Cardiac septum (tissue), 1 donor: ENCODE measurements at places on chromosomes 3 and 15.

DNA sequence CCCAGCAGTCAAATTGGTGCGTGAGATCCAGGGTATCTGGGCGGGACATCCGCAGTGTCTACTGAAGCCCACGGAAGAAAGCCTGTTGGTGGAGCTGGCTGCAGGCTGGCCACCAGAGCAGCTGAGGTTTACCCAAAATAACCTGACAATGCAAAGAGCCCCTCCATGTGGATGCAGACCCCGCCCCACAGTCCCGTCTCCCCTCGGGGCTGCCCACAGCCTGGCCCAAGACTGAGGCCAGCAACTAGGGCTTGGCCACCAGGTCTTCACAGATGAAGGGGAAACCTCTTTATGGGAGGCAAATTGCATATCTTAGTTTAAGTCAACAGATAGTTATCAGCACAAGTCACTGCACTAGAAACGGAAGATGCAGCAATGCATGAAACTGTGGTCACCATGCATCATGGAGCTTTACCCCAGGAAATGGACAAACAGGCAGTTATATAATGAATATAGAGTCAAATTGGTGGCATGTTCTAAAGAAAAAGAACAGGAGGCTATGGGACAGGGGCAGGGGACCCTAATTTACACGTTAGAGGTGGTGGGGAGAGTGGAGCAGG is 86.3 kb downstream of the ARNT2 start:
- DNase-seq, result no peak

DNA sequence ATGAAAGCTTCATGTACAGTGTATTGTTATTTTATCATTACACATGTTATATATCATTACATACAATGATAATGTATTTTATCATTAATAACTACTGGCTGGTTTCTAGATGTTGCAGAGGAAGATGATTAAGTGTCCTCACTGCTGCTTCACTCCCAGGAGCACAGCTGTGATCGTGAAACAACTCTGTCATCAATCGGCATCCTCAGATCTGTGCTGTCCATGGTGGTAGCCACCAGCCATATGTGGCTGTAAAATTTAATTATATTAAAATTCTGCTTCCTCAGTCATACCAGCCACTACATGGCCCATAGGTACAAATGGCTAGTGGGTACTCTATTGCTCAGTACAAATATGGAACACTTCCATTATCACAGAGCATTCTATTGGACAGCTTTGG is 379.4 kb upstream of the CFAP20DC start:
- no peak for DNase-seq

DNA sequence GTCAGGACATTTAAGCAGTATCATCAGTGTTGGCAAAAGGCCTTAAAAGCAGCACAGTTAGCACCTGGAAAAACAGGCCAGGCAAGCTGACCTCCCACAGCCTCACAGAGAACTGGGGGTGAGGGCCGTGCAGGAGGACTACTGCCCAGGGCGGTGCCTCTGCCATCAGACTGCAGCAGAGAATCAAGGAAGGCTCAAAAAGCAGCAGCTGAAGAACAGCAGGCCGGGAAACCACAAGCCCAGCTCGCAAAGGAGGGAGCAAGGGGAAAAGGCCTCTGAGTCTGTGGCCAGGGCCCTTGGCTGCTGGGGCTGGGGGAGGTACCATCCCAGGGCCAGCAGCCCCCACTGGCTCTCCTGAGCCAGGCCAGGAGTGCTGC is 84.2 kb downstream of the SEC22A start:
- peak; percentile 69 for DNase-seq

- no peak for DNase-seq
Observed at GRCh38 chr3:144556392-144556791, 584.8 kb downstream of the DIPK2A start.

- no peak for DNase-seq
Observed at GRCh38 chr15:93027413-93027812, 61.6 kb downstream of the RGMA start.

DNA sequence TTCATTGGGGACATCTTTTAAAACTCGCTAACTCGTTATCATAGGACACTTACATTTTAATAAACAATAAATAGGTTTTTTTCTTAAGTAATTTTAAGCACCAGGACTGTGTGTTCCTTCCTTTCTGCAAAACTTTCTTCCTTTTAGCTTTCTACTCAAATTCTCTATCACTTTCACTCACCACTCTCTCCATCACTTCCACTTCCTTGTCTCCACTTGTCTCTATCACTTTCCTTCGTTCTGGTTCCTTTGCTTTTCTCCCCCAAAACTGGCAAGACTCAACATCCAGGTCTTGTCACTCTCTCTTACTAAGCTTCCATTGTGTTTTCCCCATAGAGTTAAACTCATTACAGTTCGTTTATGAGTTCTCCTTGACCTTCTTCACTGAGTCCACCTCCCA is 99.0 kb downstream of the ZPLD1 start:
- no peak for DNase-seq

- no peak for DNase-seq
Observed at GRCh38 chr3:175585898-175586297, 726.8 kb downstream of the NAALADL2 start.

DNA sequence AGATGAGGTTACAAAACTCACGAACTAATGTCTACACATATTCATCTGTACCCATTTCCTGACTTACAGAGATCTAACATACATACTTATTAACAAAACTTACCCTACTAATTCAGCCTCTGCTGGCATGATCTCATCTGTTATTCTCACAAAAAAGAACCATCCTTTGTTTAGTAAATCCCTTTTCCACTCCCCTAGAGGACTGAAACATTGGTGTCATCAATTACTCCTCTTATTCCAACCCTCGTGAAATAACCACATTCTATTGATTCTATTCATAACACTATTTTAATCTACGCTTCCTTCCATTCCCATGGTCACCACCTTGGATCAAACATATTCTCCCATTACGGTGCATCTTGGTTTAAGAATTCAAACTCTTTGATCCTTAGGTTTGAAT is 505.9 kb downstream of the SI start:
- DNase-seq, result no peak
